ENCODE measurements at places on chromosomes 3 and 15.

DNA sequence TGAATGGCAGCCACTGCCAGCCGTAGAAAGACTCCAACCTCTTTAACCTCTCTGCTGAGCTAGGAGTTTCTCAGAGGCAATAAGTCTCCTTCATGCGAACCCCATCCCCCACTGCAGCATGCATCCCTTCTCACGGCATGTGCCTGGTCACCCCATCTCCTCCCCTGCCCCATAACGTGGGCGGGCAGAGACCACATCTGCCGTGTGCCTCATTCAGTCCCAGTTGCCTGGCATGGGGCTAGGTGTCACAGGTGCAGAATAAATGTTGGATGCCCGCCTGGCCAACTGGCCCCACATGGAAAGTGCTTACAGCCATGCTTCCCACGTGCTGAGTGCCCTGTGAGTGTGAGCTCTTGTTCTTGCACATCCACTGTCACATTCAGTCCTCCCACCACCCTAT, 43.5 kb upstream of the NTRK3 start:
- no peak for DNase-seq

GRCh38 chr15:58221591-58222241, 83.5 kb downstream of the AQP9 start:
- DNase-seq = no peak

- no peak for DNase-seq
These were observed 197.0 kb upstream of the CFAP20DC start for GRCh38 chr3:59246719-59247401.

DNA sequence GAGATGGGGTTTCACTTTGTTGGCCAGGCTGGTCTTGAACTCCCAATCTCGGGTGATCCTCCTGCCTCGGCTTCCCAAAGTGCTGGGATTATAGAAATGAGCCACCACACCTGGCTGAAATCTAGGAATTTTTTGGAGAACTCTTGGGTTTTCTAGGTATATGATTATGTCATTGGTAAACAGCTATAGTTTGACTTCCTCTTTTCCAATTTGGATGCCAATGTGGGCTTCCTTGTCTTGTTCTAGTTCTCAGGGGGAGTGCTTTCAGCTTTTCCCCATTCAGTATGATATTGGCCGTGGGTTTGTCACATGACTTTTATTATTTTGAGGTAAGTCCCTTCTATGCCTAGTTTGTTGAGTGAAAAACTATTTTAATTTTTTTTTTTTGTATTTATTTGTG, 17.9 kb downstream of the KCNMB3 start:
- DNase-seq = no peak

Data from stimulated activated CD8-positive, alpha-beta memory T cell treated with anti-CD3 and anti-CD28 coated beads, Interleukin-7, amount 100 ng/mL, for 1 hour (primary cell).